Stimulated activated memory B cell treated with anti-CD40 and anti-IgM and Interleukin-4, amounts not matched to agents 10 μg/mL and 1 μg/mL and 100 μg/mL, for 72 hours (primary cell): ENCODE measurements at places on chromosomes 1 and 21.

- no peak for ATAC-seq
These were observed 228.8 kb downstream of the DISC1 start for GRCh38 chr1:231855361-231855760.

DNA sequence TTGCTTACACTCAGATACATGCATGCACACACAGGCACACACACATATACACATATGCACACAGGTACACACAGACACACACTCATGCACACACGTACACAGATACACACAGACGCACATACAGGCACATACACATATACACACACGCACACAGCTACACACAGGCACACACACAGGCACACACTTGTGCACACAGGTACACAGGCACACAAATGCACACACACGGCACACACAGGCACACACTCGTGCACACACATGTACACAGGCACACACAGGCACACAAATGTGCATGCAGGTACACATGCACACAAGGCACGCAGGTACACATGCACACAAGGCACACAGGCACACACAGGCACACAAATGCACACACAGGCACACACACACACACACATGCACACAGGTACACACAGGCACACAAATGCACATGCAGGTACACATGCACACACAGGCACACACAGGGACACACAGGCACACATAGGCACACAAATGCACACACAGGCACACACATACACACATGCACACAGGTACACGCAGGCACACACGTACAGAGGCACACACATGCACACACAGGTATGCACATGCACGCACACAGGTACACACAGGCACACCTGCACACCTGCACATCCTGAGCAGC lies 110.0 kb downstream of the WDR4 start:
- ATAC-seq = no peak

DNA sequence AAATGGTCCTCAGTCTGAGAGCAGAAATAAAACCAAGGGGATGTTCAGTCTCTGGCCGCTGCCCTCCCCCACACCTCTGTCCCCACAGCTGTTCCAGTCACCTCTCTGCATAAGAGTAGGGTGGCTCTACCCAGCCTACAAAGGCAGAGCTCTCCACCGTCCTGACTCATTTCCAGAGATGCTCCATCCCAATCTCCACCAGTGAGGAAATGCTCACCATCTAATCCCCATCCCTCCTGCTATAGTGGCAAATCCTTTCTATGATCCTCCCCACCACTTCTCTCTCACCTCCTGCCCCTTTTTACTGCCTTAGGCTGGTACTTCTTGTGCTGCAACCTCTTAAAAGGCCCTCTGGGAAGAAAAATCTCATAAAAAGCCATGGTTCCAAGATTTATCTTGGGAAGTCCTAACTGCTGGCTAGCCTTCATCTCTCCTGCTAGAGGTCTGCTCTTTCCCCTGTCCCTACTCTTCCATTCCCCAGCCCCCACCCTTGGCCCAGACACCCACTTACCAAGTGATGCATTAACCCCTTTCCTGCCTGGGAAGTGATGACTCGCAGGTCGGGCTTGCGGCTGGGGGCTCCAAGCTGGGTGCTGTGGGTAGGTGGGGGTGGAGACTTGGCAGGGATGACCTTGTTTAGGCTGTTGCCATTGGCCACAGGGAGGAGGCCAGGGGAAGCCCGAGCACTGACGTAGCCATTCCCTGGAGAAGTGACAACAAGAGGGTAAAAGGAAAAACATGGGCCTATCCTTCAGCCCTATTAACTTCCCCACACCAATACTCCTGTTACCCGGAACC lies 23.9 kb downstream of the MEF2D start:
- ATAC-seq = no peak

- no peak for ATAC-seq
These were observed 161.4 kb upstream of the TNR start for GRCh38 chr1:175904808-175905207.

- ATAC-seq = no peak
These were observed 76.3 kb downstream of the LRRC53 start for GRCh38 chr1:74436078-74436477.

- peak; percentile 98 for ATAC-seq
These were observed 11.8 kb downstream of the DRAM2 start for GRCh38 chr1:111127923-111128643.

DNA sequence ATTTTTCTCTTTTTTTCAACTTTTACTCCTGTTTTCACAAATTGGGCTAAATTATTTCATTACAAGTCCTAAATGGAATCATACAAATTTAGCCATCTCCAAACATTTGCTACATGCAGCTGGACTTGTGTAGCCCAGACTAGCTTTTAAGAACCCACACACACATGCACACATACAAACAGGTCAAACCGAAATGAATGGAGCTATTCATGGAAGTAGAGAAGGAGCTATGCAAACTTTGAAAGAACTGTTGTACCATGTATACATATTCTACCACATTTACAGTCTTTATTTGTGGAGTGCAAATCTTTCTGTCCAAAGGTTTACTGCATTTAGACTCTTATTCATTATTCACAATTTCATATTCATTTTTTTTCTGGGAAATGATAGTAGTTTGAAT lies 189.1 kb upstream of the RNPC3 start:
- no peak for ATAC-seq

DNA sequence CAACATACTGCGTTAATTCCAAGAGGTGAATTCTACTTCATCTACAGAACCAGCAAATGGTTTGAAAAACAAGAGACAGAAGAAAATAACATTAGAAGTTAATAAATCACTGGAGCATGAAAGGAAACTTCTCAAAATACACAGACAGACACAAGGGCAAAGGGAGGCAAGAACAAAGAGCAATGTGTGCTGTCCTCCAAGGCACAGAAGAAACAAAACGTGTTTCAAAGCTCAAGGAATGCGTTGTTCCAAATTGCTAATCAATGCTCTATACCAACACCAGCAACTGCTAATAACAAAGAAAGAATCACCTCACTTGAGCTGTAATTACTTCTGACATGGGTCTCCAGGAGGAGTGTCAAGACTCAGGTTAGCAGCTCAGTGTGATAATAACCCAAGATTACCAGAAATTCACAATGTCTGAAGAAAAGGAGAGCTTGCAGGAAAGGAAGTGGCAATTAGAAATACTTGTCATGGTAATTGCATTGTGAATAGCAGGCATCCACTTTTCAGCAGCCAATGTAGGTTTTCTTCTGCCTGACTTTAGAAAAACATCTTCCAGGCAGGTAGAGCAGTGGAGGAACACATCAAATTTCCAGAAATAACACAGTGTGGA lies 175.4 kb downstream of the SEC16B start:
- no peak for ATAC-seq

- ATAC-seq = no peak
These were observed 36.1 kb downstream of the ACTA1 start for GRCh38 chr1:229397762-229398161.

GRCh38 chr1:170410401-170411166 lies 121.4 kb upstream of the GORAB start:
- ATAC-seq = no peak

DNA sequence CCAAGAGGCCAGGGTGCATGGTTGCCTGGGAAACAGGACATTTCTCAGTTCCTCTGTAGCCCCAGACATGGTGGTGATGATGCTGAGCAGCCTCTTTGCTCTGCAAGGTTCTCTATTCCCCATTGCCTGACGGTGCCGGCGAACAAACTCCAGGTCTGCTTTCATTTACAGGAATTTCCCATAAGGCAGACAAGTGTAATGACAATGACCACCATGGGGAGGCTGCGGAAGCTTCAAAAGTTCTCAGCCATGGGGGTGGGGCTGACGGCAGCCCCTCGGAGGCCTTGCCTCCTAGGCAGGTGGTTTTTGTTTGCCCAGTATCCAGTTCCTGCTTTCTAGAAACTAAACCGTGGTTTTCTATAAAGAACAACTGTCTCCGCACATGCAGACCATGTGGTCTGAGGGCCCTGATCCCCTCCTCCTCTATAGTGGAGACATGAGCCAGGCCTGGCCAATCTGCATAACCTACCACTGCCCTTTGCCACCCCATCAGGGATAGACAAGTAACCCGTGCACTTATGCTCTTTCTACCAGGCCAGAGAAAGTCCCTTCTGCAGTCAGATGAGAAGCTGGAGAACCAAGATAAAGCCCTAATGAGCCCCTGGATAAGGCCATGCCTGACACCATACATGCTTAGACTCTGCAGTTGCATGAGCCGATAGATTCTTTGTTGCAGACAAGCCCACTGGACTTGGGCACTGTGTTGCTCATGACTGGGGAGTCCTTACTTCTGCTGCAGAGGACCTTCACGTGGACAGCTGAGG lies 54.1 kb downstream of the LDLRAD2 start:
- ATAC-seq = peak; percentile 87

DNA sequence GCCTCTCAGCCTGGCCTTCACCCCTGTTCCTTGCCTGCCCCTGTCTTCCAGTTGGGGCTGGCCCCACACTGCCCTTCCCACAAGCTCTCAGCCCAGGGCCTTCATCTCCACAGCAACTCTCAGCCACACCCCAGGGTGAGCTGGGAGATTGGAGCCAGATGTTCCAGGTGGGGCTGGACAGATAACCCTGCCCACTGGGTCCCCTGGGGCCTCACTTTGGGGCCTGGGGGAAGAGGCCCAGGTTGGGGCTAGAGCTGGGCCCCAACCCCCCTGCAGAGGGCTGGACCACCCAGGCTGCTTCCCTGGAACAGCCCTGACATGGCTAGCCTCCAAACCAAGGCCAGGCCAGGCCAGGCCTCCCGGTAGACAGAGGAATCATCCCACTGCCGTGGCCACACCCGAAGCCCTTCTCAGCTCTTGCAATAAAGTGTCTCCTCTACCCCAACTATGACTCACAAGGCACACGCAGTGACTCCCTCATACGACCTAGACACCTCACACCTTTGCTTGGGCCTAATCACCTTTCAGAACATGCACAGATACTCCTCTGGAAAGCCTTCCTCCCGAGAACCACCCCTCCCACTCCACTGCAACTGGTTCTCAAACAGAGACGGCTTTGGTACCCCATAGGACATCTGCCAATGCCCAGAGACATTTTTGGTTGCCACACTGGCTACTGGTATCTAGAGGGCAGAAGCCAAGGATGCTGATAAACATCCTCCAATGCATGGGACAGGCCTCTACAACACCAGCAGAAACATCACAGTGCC lies 22.2 kb downstream of the SLC2A1 start:
- no peak for ATAC-seq

GRCh38 chr1:206117151-206117948 lies at the start of gene AVPR1B:
Gene AVPR1B (minus strand): TSS chr1:206117388. CDS start chr1:206116890, 498 bp downstream.
- ATAC-seq = peak; percentile 82

GRCh38 chr1:169653873-169654272 lies 23.9 kb upstream of the SELP start:
- ATAC-seq = no peak
